ENCODE measurements at places on chromosomes 4 and X.

DNA sequence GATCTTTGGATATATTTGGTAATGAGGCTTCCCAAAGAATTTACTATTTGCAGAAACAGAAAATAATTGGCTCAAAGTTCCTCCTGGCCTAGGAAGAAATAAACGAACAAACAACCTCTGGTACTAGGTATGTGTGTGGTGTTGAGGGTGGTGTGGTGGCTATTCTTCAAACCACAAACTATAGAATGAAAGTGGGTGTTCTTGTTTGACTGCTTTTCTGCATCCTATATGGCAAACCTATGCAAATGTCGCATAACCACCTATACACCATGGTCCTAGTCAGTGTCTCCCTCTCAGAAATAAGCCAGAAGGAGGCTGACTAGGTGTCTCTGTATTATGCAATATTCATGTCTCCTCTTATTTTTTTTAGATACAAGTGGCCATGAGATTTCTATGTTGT, 106.6 kb upstream of the PCDH18 start:
- no peak for DNase-seq

- no peak for DNase-seq
Measured at GRCh38 chrX:25084446-25084845, 68.7 kb upstream of the ARX start.

- no peak for DNase-seq
Measured at GRCh38 chr4:58274553-58274952, 1164.4 kb upstream of the IGFBP7 start.

- DNase-seq, result peak; percentile 33
Measured at GRCh38 chrX:145405012-145405411, 157.7 kb downstream of the SPANXN1 start.

- DNase-seq, result no peak
Measured at GRCh38 chrX:122501652-122502051, 682.4 kb upstream of the GRIA3 start.

DNA sequence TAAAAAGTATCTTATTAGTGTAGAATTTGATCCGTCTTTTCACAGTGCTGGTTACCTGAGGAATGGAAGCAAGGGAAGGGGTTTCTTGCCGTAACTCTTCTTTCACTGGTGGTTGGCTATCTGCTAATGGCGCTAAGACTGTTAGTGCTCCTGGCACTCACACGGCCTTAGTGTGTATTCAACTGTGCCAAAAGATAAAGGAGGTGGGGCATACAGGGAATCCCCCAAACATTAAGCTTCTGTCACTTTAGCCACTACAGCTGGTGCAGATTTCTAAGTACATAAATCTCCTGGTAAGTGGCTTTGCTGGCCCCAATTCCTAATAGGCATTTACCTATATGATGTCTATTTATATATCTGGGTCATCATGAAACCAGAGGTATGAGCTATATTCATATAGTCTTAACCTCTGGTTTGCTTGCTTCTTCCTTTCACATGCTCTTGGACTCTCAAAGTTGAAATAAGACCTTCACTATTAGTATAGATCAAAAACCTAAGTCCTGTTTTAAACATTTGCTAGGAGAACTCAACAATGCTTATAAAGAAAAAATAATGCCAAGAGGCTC, 95.1 kb downstream of the TSPAN7 start:
- DNase-seq, result no peak

DNA sequence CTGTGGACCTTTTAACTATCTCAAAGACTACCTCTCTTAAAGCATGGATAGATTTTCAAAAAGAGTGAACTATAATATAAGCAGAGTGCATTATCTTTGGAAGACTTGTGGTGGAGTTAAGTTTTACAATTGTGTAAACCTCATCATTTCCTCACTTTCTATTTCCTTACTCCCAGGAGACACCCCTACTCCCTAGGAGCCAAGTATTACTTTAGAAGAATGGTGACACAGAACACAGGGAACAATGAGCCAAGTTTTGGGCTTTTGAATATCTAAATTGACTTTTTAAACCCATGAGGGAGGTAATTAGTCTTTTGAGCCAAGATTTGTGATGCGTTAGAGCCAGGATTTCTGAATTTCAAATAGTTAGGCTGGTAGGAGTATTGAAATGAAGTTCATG, 78.9 kb upstream of the UNC5C start:
- no peak for DNase-seq

GRCh38 chr4:154415313-154415712, 76.3 kb downstream of the DCHS2 start:
- DNase-seq, result no peak

- DNase-seq, result no peak
Measured at GRCh38 chr4:47526281-47526680, 41.2 kb downstream of the ATP10D start.

GRCh38 chr4:21517126-21517859, 431.3 kb downstream of the KCNIP4 start:
- no peak for DNase-seq

DNA sequence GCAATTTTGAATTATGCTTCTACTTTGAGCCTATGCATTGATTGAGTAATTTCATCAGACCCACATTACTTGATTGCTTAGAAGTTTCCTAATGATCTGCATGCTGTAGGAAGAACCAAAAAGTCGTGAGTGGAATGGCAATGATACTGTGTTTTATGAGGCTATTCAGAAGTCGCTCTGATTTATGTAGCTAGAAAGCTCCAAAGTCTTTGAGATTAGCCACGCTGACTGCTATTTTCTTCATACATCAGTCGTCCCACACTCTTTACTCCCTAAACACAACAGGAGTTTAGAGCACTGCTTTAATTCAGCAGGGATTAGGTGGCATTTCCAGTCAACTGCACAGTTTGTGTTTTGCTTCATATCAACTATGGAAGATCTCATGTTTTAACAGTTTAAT, 4.1 kb downstream of the GRID2 start:
- DNase-seq, result no peak

DNA sequence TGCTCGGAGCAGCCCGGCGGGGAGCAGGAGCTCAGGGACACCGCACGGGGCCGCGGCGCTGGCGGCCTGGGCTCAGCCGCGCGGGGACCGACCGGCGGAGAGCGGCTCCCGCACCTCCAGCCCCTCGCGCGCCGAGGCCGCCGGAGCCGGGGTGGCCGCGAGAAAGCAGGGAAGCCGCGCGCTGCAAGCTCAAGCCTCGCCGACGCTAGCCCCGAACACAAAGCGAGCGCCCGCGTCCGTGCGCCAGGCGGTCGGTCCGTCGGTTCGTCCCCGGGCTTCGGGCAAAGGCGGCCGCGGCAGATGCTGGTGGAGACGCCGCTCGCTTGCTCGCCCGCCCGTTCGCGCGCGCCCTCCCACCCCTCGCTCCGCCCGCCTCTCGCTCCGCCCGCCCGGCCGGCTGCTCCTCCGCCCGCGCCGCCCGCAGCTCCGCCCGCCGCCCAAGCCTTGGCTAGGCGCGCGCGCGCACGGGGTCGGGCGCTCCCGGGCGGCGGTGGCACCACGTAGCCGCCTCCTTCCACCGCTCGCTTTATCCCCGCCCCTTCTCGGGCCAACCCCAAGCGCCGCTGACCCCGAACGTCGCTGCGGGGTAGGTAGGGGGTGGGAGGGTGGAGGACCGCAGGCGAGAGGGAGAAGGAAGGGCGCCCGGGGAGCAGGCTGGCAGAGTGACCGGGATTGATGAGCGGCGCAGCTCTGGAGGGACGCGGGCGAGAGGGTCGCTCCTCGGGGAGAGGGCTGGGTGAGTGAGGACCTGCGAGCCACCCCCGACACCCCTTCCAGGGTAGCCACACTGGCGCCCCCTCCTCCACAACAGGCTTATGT, at the start of gene TSPAN5:
TSPAN5 (minus strand) TSS at position 325 of the 819 bp plus-strand sequence.
- DNase-seq, result peak; percentile 86

DNA sequence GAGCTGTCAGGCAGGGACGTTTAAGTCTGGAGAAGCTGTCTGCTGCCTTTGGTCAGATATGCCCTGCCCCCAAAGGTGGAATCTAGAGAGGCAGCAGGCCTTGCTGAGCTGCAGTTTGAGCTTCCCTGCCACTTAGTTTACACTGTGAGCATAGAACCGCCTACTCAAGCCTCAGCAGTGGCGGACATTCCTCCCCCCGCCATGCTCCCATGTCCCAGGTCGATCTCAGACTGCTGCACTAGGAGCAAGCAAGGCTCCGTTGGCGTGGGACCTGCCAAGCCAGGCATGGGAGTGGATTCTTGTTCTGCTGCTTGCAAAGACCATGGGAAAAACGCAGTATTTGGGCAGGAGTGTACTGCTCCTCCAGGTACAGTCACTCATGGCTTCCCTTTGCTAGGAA, 24.3 kb downstream of the PLK4 start:
- no peak for DNase-seq

DNA sequence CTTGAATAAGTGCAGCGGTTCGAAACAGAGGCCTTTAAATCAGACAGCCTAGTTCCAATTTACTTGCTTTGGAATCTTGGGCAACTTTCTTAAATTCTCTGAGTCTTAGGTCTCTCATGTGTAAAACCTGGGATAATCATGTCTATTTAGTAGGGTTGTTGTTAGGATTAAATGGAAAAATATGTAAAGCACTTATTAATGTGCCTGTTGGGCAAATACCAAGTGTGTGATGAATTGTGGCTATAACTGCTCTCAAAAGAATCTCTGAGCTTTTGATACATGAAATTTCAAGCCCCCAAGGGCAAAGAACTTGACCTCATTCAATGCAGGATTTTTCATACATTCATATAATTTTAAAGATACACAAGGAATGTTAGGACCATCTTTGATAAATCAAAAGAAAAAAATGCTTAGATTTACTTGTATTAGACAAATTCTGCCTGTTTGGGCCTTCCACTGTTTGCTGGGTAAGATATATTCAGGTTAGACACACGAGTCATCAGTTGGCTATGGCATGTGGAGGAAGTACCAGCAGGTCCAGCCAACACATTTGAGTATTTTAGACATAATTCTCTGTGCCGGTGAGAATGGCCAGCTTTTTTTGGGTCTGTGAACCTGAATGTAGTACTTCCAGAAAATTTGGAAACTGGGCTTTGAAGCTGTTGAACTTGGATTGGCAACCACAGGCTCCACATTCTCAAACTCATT, 241.4 kb upstream of the CNKSR2 start:
- DNase-seq, result no peak

DNA sequence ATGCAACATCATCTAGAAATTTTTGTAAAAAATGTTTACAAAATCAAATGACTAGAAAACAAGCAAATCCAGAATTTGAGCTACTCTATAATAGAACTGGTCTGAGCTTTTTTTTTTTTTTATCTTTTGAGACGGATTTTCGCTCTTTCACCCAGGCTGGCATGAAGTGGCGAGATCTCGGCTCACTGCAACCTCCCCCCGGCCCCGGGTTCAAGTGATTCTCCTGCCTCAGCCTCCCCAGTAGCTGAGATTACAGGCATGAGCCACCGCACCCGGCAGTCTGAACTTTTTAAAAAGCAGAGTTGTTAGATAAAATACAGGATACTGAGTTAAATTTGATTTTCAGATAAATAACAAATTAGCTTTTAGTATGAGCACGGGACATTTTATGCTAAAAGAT, 11.0 kb downstream of the SPP1 start:
- no peak for DNase-seq

DNA sequence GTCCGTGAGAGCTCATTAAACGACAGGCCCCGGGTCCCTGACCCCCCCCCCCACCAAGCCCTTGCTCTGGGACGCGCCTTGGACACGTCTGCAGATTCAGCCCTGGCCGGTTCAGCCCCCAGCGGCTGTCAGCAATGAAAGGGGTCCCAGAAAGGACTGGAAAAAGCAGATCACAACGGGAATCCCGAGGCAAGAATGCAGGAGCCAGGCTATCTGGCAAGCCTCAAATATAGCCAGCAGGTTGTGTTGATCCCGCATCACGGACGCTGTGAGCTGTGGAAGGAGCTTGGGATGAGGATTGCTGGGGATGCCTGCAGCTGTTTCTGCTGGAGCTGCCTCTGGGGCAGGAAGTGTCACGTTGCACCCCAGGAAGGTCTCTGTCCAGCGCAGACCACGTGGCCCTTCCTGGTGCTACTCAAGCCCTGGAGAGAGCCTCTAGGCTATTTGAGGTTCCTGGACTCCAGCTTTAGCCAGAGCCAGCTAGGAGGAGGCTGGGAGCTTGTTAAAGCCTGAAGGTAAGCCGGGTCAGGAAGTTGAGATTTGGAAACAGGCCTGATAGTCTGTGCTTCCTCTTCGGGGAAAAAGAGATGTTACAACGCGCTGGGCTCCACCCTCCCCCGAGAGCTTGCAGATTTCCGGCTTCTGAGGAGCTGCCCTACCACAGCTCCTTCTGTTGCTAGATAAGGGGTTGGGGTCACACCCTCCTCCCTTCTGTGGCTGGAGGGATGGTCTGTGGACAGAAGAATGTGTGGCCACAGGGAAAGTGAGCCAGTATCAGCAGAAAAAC, 19.3 kb upstream of the CSF2RA start:
- peak; percentile 74 for DNase-seq

- DNase-seq, result no peak
Measured at GRCh38 chrX:144334577-144334976, 450.7 kb downstream of the UBE2NL start.

DNA sequence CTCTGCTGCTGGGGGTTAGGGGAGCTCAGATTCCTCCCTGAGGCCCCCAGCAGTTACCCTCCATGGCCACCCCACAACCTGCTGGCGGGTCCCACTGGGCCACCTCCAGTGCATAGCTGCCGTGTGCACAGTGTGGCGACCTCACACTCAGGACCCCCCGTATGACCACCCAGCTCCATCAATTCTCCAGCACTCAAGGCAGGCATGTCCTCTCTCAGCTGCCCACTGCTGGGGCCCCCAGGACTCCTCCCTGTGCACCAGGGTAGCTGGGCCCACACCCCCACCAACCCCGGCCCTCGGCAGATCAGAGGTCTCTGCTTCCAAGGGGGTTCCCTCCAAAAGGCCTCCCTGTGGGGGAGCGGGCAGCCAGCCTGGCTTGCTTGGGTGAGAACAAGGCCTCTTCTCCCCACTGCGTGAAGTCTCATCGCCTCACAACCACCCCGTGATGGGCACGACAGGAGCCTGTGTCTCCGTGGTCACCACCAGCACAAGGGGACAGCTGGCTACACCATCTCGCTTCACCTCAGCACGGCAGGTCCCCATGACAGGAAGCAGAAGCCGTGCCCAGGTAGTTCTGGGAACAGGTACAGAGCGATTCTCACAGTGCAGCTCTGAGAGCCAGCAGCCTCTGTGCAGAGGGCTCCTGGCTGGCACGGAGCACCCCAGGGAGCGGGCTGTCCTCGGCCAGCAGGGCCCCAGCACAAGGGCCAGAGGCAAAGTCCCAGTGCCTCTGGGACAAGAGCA, 4.6 kb upstream of the HAUS3 start:
- DNase-seq, result peak; percentile 50

GRCh38 chr4:36502350-36502749, 220.9 kb downstream of the DTHD1 start:
- DNase-seq, result no peak

- peak; percentile 20 for DNase-seq
Measured at GRCh38 chrX:132956421-132957210, 1.8 kb downstream of the HS6ST2 start.

DNA sequence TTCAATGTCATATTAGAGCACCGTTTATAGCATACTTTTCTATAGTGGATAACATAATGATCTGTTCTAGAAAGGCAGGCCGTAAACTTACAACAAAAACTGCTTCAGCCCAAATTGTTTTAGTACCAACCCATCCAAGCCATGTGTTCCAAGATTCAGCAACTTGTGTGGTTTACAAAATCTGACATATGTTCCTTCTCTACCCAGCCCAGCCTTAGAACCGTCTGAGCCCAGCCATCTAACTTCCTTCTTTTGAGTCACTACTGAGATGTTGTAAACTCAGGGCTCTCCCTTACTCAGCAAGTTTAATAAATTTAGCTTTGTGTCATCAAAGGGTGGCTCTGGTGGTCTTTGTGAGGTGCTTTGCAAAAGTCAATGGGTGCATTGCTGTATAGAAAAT, 32.4 kb upstream of the REPS2 start:
- no peak for DNase-seq
